ENCODE measurements at places on chromosomes 5 and 9.

DNA sequence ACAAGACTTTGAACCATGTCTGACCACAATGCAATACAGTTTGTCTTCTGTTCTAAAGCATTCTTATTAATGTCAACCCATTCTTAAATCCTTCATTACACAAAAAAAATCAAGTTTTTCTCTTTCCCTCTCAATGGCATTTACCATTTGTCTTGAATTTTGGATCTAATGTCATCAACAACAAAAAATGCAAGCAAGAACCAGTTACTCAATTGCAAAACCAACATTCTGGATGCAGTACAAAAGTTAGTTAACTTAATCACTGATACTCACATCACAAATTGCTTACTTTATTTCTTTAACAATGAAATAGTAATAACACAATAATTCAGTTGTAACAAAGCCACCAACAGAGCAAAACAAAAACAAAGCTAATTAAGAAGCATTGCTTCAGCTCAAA lies 6.0 kb downstream of the C9orf40 start:
- DNase-seq: no peak

DNA sequence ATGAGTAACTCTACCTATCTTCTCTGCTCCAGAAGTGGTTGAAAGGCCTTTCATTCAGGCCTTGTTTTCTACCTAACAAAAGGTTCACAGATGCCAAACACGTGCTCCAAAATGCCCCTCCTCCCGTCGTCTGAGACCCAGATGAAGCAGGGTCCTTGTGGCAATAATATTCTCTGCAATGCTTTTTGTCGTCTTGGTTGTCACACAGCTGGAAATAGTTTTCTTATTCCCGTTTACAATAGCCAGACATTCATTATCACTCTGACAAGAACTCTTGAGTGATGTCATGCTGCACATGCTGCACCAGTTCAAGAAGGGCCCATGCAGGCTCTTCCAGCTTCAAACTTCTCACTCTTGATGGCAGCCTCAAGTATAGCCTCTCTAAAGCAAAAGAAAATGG lies 7.8 kb downstream of the LPAR1 start:
- no peak for DNase-seq

GRCh38 chr5:156678484-156678883 lies 171.6 kb upstream of the PPP1R2B start:
- DNase-seq: no peak

GRCh38 chr5:14906628-14907027 lies 35.0 kb upstream of the ANKH start:
- no peak for DNase-seq

- DNase-seq: no peak
Observed at GRCh38 chr5:27473307-27474046, 435.1 kb upstream of the CDH9 start.

- no peak for DNase-seq
Observed at GRCh38 chr5:60810438-60811085, 33.5 kb downstream of the ELOVL7 start.

- DNase-seq: no peak
Observed at GRCh38 chr5:11455505-11455904, 448.7 kb downstream of the CTNND2 start.

DNA sequence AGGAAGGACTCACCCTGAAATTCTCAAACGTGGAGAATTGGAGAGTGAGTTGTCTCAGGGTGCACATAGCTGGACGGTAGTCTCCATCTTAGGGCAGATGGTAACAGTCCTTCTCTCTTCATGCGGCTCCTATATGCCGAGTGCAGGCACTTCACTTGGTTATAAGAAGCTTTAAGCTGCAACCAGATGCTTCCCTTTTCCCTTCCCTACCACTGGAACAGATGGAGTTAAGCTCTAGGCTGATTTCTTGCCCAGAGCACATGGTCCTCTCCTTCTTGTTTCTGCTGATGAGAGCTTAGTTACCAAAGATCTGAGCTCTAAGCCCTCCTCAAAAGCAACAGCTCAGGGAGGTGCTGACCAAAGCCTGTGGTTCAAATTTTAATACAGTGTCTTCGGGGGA lies 355.7 kb downstream of the ARHGEF28 start:
- no peak for DNase-seq

DNA sequence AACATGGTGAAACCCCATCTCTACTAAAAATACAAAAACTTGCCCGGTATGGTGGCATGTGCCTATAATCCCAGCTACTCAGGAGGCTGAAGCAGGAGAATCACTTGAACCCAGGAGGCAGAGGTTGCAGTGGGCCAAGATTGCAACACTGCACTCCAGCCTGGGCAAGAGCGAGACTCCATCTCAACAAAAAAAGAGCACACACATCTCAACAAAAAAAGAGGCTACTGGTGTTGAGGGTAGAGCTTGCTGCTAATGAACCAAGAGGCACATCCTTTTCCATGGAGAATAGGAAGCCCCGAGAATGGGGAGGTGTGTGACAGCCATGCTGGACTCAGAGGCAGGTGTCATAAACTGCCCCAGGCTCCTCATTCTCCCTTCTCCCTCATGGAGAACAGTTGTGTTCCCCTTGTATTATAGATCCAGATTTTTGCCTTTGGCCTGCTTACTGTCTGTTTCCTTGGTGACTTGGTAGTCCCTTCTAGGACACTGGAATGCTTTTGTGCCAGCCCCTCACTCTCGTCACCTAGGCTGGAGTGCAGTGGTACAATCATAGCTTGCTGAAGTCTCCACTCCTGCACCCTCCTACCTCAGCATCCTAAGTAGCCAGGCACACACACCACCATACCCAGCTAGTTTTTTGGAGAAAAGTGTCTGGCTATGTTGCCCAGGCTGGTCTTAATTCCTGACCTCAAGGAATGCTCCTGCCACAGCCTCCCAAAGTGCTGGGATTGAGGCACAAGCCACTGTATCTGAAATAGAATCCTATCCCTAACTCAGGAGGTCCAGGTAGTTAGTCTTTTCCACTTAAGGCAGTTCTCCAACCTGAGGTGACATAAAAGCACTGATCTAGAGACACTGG lies 5.1 kb downstream of the RPL12 start:
- no peak for DNase-seq

DNA sequence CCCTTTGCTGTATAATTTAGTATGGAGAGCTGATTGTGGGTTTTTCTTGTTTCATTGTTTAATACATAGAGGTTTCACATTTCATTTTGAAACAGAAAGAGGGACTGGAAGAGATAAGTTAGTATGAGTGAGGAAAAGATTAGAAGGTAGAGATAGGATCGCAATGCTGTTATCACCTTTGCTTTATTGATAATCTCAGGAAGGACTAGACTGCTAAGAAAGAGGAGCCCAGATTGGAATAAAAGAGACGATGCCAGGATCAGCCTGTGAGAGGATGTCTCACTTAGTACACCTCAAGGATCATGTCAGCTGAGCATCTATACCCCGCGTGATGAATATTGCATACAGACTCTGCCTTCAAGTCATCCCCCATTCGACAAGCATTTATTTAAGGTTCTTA lies 178.0 kb upstream of the DMAC1 start:
- no peak for DNase-seq

- no peak for DNase-seq
Observed at GRCh38 chr5:121681229-121681855, 170.3 kb upstream of the FTMT start.

- DNase-seq: no peak
Observed at GRCh38 chr5:31827867-31828266, 188.9 kb downstream of the PDZD2 start.

Data from caudate nucleus (tissue), 63 donors.